ENCODE measurements at places on chromosomes 5 and 9. TPM values are rescaled to one million over a fixed set of nuclear protein-coding genes. Genes with fewer than 3 reads are reported as not detected.

DNA sequence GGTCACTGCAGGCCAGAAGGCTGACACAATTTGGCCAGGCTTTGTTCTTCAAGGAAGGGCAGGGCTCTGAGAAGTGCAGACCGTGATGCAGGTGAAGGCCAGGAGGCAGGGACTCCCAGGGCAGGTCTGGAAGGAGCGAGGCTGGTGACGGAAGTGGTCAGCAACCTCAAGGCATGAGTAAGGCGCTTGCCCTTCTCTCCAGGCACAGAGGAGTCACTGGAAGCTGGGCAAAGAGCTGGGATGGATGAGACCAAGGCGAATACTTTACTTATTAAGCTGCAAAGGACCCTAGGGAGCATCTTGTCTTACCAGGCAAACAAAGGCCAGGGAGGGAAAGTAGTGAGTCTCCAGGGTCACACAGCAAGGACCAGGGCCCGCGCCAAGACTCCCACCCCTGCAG is 18.6 kb downstream of the IRF1 start:
- peak overlapping the region; percentile 64 for H3K4me3 ChIP-seq
- peak overlapping the region; percentile 86 for H3K27ac ChIP-seq
- DNase-seq: peak; percentile 67
- H3K27me3 ChIP-seq: no peaks in the 10 kb centered on the region

- H3K4me1 ChIP-seq: no peaks in the 10 kb centered on the region
- DNase-seq: no peak
- peaks cover 10% of the 10 kb centered on the region for H3K27me3 ChIP-seq
- H3K36me3 ChIP-seq: no peaks in the 10 kb centered on the region
Observed at GRCh38 chr5:150113047-150113744, 26.8 kb upstream of the CSF1R start.

DNA sequence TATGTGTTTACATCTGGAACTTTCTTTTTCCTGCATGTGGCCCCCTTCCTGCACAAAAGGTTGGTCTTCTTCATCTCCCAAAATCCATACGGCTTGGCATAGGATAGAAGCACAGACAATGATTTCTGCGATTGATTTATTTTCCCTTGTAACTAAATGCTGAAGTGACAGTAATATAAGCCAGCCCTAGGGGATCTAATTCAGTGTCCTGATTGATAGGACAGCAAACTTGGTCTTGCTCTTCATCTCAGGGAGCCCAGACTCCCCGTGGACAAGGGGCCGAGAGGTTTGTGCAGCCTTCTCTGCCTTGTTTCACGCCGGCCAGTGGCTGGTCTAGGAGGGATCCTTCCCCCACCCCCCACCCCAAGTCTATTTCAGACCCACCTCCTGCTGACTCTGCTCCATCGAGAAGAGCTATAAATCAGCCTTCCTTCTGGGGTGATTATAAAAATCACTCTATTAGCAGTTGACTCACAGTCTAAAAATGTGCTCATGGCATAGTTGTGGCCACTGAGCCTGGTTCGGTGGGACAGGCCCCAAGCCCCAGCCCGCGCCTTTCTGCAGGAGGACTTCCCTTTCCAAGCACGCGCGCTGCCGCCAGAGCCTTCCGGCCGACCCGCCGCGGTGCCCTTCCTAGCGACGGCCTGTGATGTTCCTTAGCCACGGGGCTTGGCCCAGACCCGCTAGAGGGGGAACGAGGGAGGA is 89.8 kb upstream of the COL5A1 start:
- no peaks in the 10 kb centered on the region for H3K27me3 ChIP-seq
- no peak overlapping the region for H3K27ac ChIP-seq
- H3K4me3 ChIP-seq: no peak overlapping the region
- no peaks in the 10 kb centered on the region for H3K4me1 ChIP-seq
- no peak for DNase-seq

- H3K36me3 ChIP-seq: peaks cover 2% of the 10 kb centered on the region
- H3K27me3 ChIP-seq: no peaks in the 10 kb centered on the region
- H3K27ac ChIP-seq: no peak overlapping the region
- peaks cover 54% of the 10 kb centered on the region for H3K4me1 ChIP-seq
- H3K4me3 ChIP-seq: no peak overlapping the region
- peak; percentile 80 for DNase-seq
Observed at GRCh38 chr9:5442400-5443011, 4.8 kb upstream of the PLGRKT start.

SLC31A1 gene
- total RNA-seq: 18.6 TPM

AHRR gene
- 25.8 TPM for total RNA-seq

DNA sequence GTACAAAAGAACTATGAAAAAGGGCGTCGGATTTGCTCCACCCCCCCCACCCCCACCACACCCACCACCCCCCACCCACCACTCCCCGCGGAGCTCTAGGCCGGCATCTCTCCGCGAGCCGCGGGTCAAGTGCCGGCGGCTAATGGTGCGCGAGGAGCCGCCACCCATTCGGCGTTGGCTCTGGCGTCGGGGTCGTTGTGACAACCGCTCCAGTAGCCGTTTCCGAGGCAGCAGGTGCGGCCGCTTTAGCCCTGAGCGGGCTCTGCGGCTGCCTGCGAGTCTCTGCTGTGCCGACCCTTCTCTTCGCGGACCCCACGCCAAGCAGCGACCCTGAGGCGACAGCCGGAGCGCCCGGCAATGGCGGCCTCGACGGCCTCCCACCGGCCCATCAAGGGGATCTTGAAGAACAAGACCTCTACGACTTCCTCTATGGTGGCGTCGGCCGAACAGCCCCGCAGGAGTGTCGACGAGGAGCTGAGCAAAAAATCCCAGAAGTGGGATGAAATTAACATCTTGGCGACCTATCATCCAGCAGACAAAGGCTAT is at the start of gene PPP1R2B:
PPP1R2B (plus strand) TSS at position 90 of the 546 bp plus-strand sequence; CDS start at position 358, 268 bp downstream.
- peaks cover 25% of the 10 kb centered on the region for H3K36me3 ChIP-seq
- DNase-seq: no peak
- no peak within 1 kb of the TSS for H3K4me3 ChIP-seq
- no peak within 1 kb of the TSS for H3K27ac ChIP-seq

MYMK gene
- not detected for total RNA-seq

TIGD6 gene
- 2.5 TPM for total RNA-seq

DNA sequence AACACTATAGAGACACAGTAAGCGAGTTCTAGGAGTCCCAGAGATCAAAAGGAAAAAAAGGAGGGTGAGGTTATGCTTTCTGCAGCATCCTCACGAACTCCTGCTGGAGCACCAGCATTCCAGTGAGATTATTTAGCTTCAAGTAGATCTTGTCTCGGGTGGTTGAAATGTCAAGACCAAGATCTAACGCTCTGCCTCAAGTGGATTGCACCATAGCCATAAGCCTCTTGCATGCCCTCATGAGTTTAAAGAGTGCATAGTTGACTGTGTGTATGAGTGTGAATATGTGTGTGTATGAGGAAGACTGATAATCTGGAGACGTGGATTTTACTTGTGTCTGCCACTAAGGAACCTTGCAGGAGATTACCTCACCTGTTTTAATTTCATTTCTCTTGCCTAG is 335.3 kb upstream of the ADAMTSL1 start:
- no peak overlapping the region for H3K27ac ChIP-seq
- no peaks in the 10 kb centered on the region for H3K27me3 ChIP-seq
- H3K4me3 ChIP-seq: no peak overlapping the region

- no peaks in the 10 kb centered on the region for H3K36me3 ChIP-seq
- H3K4me3 ChIP-seq: no peak overlapping the region
- no peak for DNase-seq
- peaks cover 23% of the 10 kb centered on the region for H3K27me3 ChIP-seq
- no peak overlapping the region for H3K27ac ChIP-seq
- no peaks in the 10 kb centered on the region for H3K4me1 ChIP-seq
Observed at GRCh38 chr5:150175076-150175475, 8.5 kb downstream of the CDX1 start.
